Esophagus squamous epithelium (tissue), 5 donors: ENCODE measurements at places on chromosomes 2 and 18. TPM values are rescaled to one million over a fixed set of nuclear protein-coding genes. Genes with fewer than 3 reads are reported as not detected.
A peak's percentile ranks its signal among the peaks of the same experiment; 100 is the strongest.

The WIPF1 gene
- total RNA-seq = 2.2 TPM

The ABCB11 gene
- 0.18 TPM for total RNA-seq

The HNRNPA3 gene
- 34.9 TPM for total RNA-seq

The EDAR gene
- total RNA-seq = 5.3 TPM

The ICA1L gene
- total RNA-seq = 0.53 TPM

The KLF11 gene
- 11.2 TPM for total RNA-seq

The EMILIN1 gene
- total RNA-seq = 27.8 TPM

The GRHL1 gene
- 76.3 TPM for total RNA-seq

The SCN9A gene
- total RNA-seq = 0.45 TPM

The ANKRD62 gene
- total RNA-seq = 0.27 TPM

The MERTK gene
- total RNA-seq = 1.7 TPM

GRCh38 chr2:152161598-152161997, 14.0 kb downstream of the STAM2 start:
- H3K4me3 ChIP-seq = no peak overlapping the region
- H3K4me1 ChIP-seq = no peaks in the 10 kb centered on the region
- H3K27me3 ChIP-seq = no peaks in the 10 kb centered on the region
- no peak for DNase-seq
- no peak overlapping the region for H3K27ac ChIP-seq

- H3K36me3 ChIP-seq = peaks cover 99% of the 10 kb centered on the region
- no peak for DNase-seq
- H3K4me3 ChIP-seq = no peak overlapping the region
- H3K27ac ChIP-seq = peak overlapping the region; percentile 5
- H3K27me3 ChIP-seq = no peaks in the 10 kb centered on the region
Observed at GRCh38 chr2:99404797-99405669, 67.8 kb downstream of the EIF5B start.

GRCh38 chr2:71469403-71470398, 16.3 kb downstream of the DYSF start:
- H3K27ac ChIP-seq = no peak overlapping the region
- H3K36me3 ChIP-seq = no peaks in the 10 kb centered on the region
- no peak overlapping the region for H3K4me3 ChIP-seq

- H3K27me3 ChIP-seq = no peaks in the 10 kb centered on the region
- peaks cover 7% of the 10 kb centered on the region for H3K4me1 ChIP-seq
- no peak overlapping the region for H3K4me3 ChIP-seq
- no peak for DNase-seq
Observed at GRCh38 chr2:190446750-190447516, 38.8 kb downstream of the MFSD6 start.

- no peak overlapping the region for H3K4me3 ChIP-seq
- H3K27ac ChIP-seq = no peak overlapping the region
- no peak for DNase-seq
- H3K4me1 ChIP-seq = no peaks in the 10 kb centered on the region
- H3K27me3 ChIP-seq = no peaks in the 10 kb centered on the region
- no peaks in the 10 kb centered on the region for H3K36me3 ChIP-seq
Observed at GRCh38 chr2:18482666-18483065, 77.8 kb downstream of the RDH14 start.

DNA sequence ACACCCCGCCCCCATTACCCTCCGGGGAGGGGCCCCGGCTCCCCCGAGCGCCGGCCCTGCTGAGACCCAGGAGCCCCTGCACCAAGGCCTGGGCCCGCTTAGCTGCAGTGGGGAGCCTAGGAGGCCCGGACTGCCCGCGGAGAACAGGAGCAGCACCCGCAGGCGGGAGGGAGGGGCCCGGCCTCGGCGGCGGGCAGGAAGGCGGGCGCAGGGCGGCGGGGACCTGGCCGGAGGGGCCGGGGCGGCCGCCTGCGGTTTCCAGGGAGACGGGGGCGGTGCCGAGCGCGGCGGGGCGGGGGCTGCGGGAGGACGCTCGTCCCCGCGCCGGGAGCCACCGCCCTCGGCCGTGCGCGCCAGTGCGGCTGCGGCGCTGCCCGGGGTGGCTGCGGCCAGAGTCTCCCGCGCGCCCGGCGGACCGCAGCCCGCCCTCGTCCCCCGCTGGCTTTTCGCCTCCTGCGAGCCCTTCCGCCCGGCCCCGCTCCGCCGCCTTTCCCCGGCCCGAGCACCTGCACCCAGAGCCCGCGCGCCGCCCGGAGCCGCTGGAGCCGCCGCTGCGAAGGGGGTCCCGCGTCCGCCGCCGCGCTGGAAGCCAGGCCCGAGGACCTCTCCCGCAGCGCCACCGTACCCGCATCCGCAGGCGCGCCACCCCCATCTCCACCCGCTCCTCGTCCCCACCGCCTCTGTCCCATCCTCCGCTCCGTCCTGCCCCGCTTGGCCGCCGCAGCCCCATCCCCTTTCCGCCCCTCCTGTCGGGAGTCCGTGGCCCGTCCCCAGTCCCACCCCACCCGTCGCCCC, 17.2 kb downstream of the GPC1 start:
- peak overlapping the region; percentile 57 for H3K4me3 ChIP-seq
- peaks cover 72% of the 10 kb centered on the region for H3K4me1 ChIP-seq
- H3K27ac ChIP-seq = peak overlapping the region; percentile 86
- DNase-seq = no peak

- no peaks in the 10 kb centered on the region for H3K27me3 ChIP-seq
- H3K36me3 ChIP-seq = peaks cover 24% of the 10 kb centered on the region
- no peak overlapping the region for H3K4me3 ChIP-seq
- no peak overlapping the region for H3K27ac ChIP-seq
- peaks cover 14% of the 10 kb centered on the region for H3K4me1 ChIP-seq
Observed at GRCh38 chr2:121483021-121483420, 47.7 kb upstream of the RNU4ATAC start.

- no peak for DNase-seq
- H3K27me3 ChIP-seq = no peaks in the 10 kb centered on the region
- no peak overlapping the region for H3K27ac ChIP-seq
- H3K4me1 ChIP-seq = peaks cover 67% of the 10 kb centered on the region
- no peak overlapping the region for H3K4me3 ChIP-seq
Observed at GRCh38 chr2:217431577-217432269, 571.1 kb downstream of the TNS1 start.

DNA sequence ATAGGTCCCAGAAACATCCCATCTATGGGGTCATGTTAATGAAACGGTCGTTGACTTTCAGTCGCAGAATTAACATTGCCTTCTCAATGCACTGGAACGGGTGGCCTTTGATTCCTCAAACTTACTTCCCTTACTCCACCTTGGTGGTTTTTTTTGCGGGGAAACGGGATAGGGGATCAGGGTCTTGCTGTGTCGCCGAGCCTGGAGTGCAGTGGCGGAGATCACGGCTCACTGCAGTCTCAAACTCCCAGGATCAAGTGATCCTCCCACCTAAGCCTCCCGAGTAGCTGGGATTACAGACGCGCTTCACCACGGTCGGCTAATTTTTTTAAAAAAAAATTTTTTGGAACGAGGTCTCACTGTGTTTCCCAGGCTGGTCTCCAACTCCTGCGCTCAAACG, 754 bp downstream of the ATG16L1 start:
- peak overlapping the region; percentile 93 for H3K27ac ChIP-seq
- no peak for DNase-seq
- peaks cover 20% of the 10 kb centered on the region for H3K4me1 ChIP-seq
- peak overlapping the region; percentile 81 for H3K4me3 ChIP-seq

DNA sequence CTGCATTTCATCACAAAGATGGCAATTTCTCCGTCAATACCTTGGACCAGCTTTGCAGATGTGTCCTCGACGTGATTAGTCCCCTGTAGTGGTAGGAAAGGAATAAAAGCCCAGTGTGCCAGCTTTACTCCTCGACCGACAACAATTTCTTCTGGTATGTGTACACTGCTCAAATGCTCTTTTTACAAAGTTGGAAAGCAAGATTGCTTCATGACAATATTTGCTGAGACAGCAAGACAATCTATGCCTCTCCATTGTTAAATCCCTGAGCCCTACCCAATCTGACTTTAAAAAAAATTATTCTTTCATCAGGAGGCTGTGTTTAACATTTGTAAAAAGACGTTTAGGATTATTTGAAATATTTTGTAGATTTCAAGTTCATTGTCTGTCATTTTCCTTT, 27.6 kb upstream of the ZEB2 start:
- no peak for DNase-seq
- H3K36me3 ChIP-seq = no peaks in the 10 kb centered on the region
- no peaks in the 10 kb centered on the region for H3K4me1 ChIP-seq
- H3K4me3 ChIP-seq = no peak overlapping the region

GRCh38 chr18:59681521-59682004, 15.7 kb downstream of the CCBE1 start:
- H3K4me3 ChIP-seq = no peak overlapping the region
- DNase-seq = no peak
- no peaks in the 10 kb centered on the region for H3K4me1 ChIP-seq
- no peaks in the 10 kb centered on the region for H3K27me3 ChIP-seq

GRCh38 chr2:70659551-70659950, 105.9 kb upstream of the TGFA start:
- H3K36me3 ChIP-seq = no peaks in the 10 kb centered on the region
- no peak overlapping the region for H3K27ac ChIP-seq
- no peak overlapping the region for H3K4me3 ChIP-seq
- DNase-seq = no peak
- H3K4me1 ChIP-seq = no peaks in the 10 kb centered on the region
- H3K27me3 ChIP-seq = peaks cover 35% of the 10 kb centered on the region

- H3K27ac ChIP-seq = no peak overlapping the region
- no peaks in the 10 kb centered on the region for H3K36me3 ChIP-seq
- no peak overlapping the region for H3K4me3 ChIP-seq
- no peaks in the 10 kb centered on the region for H3K4me1 ChIP-seq
- no peaks in the 10 kb centered on the region for H3K27me3 ChIP-seq
- no peak for DNase-seq
Observed at GRCh38 chr2:238560234-238560633, 133.5 kb downstream of the ASB1 start.

DNA sequence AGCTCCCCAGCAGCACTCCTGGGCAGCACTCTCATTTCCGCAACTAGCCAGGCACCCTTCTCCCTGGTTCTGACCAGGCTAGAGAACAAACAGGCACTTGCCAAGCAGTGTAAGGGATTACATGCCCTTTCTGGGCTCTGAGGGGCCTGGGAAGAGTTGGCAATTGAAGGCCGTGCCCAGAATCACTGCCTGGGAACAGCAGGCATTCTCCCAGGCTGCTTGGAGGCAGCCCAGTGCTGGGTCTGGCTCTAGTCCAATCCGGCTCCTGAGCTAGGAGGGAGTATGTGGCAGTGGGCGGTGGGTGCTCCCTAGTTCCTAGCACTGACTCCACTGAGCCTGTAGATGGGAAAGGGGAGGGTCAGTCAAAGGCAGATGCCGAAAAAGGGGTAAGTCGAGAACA, 34.1 kb upstream of the SP3 start:
- no peak overlapping the region for H3K27ac ChIP-seq
- no peak overlapping the region for H3K4me3 ChIP-seq
- no peaks in the 10 kb centered on the region for H3K36me3 ChIP-seq
- DNase-seq = no peak
- peaks cover 14% of the 10 kb centered on the region for H3K4me1 ChIP-seq

DNA sequence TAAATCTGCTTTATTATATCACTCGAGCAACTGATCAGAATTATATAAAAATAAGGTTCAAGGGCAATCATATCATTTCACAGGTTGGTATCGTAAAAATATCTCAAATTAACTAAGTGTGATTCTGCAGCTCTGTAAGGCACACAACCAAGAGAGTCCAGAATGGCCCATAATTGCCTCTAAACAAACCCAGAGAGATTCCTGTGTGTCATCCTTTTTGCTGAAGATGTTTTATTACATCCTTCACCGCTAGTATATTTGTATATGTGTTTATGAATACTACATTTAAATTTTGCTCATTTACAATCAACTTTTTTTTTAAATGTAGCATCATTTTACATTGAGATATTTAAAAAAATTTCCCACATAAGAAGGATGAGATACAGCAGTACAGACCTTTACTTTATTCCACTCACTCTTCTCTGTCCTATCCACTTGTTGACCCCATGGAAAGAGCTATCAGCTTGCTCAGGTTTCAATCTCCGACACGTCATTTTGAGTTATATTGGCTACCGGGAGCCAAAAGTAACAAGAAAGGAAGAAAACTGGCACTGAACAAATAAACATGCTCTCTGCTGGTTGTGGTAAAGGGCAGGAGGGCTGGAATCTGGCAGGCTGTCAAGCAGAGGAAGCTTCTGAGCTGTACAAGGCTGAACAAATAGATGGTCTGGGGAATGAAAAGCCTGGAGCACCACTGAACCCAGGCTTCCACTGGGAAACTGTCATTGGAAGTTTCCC, 23.1 kb downstream of the PLA2R1 start:
- H3K4me1 ChIP-seq = peaks cover 6% of the 10 kb centered on the region
- H3K4me3 ChIP-seq = no peak overlapping the region
- no peak for DNase-seq
- H3K27me3 ChIP-seq = no peaks in the 10 kb centered on the region
- peaks cover 80% of the 10 kb centered on the region for H3K36me3 ChIP-seq

- no peak overlapping the region for H3K4me3 ChIP-seq
- H3K36me3 ChIP-seq = no peaks in the 10 kb centered on the region
- DNase-seq = no peak
- H3K27ac ChIP-seq = no peak overlapping the region
Observed at GRCh38 chr2:37405781-37406180, 61.4 kb downstream of the QPCT start.

- H3K27me3 ChIP-seq = no peaks in the 10 kb centered on the region
- DNase-seq = no peak
- no peak overlapping the region for H3K4me3 ChIP-seq
Observed at GRCh38 chr18:23580677-23581367, 5.5 kb downstream of the NPC1 start.

DNA sequence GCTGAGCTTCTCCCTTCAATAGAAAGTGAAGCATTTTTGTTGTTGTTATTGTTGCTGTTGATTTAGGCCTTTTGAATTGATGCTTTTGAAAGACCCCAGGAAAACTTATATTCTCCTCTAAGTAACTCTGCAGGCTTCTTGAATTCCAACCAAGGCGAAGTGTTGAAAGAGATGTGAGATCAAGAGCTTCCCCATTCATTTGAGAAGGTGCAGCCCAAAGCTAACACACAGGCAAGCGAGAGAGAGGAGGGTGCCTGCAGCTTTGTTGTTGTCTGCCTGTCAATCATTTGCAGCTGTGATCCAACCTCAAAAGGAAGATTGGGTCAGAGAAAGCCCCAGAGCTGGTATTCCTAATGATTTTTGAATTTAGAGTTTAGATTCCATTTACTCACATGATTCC, 963.6 kb upstream of the CNTNAP5 start:
- H3K4me3 ChIP-seq = no peak overlapping the region
- H3K27me3 ChIP-seq = no peaks in the 10 kb centered on the region
- H3K36me3 ChIP-seq = no peaks in the 10 kb centered on the region

GRCh38 chr18:3456686-3457069, 6.7 kb downstream of the TGIF1 start:
- H3K27me3 ChIP-seq = no peaks in the 10 kb centered on the region
- H3K4me3 ChIP-seq = no peak overlapping the region
- DNase-seq = no peak
- H3K36me3 ChIP-seq = no peaks in the 10 kb centered on the region
- H3K27ac ChIP-seq = peak overlapping the region; percentile 49
- peaks cover 48% of the 10 kb centered on the region for H3K4me1 ChIP-seq

GRCh38 chr18:6994056-6994770, 123.4 kb downstream of the LAMA1 start:
- H3K4me3 ChIP-seq = no peak overlapping the region
- no peaks in the 10 kb centered on the region for H3K36me3 ChIP-seq
- H3K27me3 ChIP-seq = no peaks in the 10 kb centered on the region
- H3K4me1 ChIP-seq = peaks cover 4% of the 10 kb centered on the region
- DNase-seq = no peak
